Effector memory CD4-positive, alpha-beta T cell (primary cell): ENCODE measurements at places on chromosomes 3 and 15.

GRCh38 chr3:156511987-156512677, 42.8 kb downstream of the SSR3 start:
- DNase-seq, result no peak

- DNase-seq, result no peak
These were observed 377.5 kb downstream of the EDEM1 start for GRCh38 chr3:5565026-5565425.

DNA sequence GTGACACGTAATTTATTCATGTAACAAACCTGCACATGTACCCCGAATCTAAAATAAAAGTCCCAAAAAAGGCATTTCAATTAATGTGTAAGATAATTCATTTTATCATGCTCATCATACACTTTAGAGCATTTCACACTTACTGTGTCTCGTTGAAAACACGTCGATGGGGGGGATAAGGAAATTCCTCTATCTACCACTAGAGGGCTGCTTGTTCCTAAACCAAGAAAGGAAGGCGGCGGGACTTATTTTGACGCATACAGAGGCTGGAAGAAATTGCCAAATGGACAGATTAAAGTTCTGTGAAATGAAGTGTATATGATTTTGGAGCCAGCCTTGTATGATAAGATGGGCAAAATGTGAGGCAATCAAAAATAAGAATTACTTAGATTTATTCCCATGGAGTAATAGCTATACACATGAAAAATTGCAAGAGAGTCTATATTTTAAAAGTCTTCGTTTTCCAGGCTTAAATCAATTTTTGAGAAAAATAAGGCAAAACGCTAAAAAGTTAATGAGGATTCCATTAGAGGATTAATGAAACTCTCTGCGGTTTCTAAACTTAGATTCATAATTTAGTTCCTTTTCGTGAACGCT, 346.8 kb downstream of the CNTN3 start:
- DNase-seq, result no peak

DNA sequence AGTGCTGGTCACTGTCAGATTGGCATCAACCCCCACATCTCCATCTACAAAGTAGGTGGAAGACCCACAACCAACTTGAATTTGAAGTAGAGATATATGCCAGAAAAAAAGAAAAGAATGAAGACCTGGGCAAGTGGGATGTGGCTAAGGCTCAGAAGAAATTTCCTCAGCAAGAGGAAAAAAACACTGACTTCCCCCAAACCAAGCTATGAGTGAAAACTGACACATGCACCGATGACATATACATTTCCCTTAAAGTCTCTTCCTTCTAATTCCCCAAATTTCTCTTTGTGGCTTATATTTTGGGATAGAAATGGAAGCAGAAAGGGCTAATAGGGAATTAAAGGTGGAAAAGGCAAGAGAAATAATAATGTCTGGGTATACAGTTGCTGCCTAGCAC, 59.0 kb downstream of the CYP19A1 start:
- no peak for DNase-seq

DNA sequence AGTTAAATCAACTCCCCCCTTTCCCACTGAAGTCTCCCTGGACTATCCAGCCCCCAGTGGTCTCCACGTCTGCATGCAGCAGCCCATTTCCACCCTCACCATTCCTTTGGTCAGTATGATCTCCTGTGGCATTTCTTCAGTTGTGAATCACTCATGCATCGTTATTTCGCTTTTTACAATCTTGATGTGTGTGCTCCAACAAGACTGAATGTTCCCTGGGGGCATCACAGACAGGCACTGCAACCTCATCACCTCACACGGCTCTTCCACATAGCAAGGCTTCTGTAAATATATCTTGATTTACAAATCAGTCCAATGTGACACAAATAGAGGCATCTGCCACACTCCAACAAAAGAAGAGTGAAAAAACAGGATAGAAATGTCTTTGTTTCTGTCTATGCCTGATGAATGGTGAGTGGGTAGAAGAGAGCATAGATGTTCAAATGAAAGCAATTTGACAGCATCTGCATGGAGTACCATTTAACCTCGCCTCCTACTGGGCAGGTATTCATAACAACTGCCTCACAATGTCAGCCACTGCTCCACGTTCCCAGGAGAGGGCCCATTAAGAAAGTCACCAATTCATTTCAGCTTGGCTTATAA, 5.2 kb downstream of the HEG1 start:
- no peak for DNase-seq

GRCh38 chr3:129611812-129612533, 5.5 kb upstream of the PLXND1 start:
- DNase-seq, result no peak

DNA sequence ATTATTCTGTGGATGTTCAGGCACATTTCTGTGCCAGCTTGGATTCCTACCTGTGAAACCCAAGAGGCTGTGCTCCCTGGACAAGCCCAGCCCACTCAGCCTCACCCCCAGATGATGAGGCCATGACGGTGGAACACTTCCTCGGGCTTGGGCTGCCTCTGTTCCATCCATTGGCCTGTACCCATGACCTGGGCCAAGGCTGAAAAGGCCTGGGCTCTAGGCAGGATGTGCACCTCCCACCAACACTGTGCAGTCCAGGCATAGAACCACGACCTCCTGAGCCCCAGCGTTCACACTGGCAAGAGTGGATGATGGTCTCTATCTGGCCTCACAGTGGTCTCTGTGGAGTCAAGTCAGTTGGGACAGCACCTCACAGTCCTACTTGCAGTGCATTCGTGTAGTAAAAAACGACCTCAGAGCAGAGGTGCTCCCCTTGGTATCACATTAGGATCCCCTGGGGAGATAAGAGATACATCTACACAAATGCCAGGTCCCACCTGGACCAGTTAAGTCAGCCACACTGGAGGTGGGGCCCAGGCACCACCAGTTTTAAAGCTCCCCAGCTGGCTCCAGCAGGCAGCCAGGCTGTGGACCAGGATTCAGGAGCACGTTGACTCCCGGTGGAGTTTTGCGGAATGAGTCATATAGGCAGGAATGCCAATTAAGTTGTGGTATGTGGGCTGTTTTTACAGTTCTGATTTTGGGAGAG, 39.0 kb upstream of the IGF1R start:
- no peak for DNase-seq

DNA sequence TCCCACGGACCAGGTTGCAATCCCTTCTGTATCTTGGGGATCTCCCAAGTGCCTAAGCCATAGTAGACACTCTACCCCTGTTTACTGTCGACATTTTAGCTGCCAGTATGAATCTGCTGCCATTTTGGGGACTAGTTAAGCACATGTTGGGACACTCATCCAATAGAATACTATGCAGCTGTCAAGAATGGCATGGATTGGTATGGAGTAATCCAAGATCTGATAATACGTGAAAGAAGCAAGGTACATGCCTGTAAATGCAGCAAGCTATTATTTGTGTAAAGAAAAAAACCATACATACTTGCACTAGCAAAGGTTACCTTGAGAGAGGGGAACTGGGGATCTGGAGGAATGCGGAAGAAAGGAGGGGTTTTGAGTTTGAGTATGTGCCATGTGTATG, 129.3 kb downstream of the SMAD6 start:
- DNase-seq, result no peak

DNA sequence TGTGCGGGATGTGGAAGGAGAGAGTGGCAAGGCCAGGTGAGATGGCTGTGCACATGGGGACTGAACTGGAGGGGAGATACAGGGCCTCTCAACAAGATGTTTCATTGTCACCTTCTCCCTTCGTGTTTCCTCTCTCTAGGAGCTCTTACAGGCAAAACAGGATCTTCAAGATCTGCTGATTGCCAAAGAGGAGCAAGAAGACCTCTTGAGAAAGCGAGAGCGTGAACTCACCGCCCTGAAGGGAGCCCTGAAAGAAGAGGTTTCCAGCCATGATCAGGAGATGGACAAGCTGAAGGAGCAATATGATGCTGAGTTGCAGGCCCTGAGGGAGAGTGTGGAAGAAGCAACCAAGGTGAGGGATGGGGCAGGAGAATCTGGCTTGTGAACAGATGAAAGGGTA, 85.2 kb downstream of the CGNL1 start:
- no peak for DNase-seq

DNA sequence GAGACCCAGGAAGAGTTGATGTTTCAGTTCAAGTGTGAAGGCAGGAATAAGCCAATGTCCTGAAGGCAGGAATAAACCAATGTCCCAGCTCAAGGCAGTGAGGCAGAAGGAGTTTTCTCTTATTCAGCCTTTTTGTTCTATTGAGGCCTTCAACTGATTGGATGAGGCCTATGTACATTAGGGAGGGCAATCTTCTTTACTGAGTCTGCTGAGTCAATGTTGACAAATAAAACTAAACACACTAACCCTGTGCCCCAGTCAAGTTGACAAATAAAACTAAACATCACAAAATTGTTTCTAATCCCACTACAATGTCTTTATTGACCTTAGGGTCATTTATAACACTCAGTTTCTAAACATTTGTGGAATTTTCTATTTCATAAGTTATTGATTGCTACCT, 100.0 kb downstream of the CACNA2D3 start:
- no peak for DNase-seq

DNA sequence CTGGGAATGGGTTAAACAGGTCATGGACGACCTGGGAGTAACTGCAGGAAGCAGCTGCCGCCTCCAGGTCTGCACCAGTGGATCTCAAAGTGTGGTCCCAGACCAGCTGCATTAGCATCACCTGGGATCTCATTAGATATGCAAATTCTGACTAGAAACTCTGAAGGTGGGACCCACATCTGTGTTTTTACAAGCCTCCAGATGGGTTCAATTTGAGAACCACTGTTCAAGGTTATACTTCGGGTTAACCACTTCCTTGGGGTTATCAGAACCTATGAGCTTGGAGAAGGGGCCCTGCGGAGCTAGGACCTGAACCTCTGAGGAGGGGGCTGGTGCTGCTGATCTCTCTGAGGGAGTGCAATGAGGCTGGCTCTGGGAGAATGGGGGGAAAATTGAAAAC, 324.8 kb upstream of the CTDSPL start:
- no peak for DNase-seq

DNA sequence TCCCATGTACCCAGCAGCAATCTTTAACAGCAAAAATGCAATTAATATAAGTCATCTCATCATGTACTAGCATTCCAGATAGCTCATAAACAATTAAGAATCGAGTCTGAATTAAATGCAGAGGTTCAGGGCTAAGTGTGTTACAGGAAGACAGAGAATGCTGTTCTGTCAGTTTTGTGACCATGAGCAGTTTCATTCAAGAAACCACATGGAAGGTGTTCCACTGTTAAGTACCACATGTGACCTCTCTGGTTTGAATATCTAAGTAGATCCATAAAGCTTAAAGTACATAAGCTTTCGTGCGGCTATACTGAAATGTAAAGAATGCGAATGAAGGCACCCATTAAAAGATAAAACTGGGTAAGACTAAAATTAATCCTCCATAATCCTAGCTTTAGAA, 272.3 kb downstream of the IL5RA start:
- no peak for DNase-seq

DNA sequence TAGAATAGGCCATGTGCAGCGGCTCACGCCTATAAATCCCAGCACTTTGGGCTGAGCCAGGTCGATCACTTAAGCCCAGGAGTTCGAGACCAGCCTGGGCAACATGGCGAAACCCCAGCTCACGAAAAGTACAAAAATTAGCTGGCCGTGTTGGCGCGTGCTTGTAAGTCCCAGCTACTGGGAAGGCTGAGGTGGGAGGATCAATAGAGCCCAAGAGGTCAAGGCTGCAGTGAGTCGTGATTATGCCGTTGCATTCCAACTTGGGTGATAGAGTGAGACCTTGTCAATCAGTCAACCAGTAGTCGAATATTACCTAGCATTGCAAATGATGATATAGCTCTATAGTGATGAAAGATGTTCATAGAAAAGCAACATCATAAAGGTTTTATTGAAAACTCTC, 51.9 kb downstream of the USP8 start:
- DNase-seq, result no peak

GRCh38 chr15:51603002-51603401, 19.6 kb downstream of the DMXL2 start:
- no peak for DNase-seq

DNA sequence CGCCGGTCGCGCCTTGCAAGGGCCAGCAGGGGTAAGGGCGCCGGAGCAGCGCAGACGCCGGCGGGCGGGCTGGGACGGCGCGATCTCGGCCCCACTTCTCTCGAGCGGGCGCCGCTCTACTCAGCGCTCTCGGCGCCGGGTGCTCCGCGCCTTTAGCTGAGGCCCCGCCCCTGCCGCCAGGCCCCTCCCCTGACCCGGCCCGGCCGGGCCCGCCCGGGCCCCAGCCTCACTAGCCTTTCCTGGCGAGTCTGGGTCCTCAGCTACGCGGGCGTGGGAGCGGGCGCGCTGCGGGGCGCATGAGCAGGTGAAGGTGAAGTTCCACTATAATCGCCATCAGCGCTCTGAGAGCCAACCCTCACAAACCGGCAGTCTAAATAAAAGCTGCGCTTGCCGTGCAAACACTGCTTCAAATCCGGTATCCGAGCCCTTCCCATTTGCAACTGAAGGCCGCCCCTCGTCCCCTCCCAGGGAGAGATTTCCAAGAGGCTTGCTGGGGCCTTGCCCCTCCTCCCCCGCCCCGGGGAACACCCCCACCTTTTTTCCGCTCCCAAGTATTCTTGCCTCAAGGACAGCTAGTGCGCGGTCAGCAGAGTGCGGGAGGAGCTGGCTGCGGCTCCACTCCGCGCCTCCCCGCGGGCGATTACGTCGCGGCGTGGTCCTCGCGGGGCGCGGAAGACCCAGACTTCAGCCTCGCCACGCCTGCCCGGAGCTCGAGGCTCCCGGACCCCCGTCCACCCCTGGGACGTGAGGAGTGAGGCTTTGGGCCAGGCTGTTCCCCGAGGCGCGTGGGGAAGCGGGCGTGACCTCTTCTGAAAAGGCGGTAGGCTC, at the start of gene RPP25:
Gene RPP25, minus strand, starts transcription at position 125 of the 828 bp plus-strand sequence. CDS start 189 bp downstream, outside the sequence.
- DNase-seq, result peak; percentile 44

DNA sequence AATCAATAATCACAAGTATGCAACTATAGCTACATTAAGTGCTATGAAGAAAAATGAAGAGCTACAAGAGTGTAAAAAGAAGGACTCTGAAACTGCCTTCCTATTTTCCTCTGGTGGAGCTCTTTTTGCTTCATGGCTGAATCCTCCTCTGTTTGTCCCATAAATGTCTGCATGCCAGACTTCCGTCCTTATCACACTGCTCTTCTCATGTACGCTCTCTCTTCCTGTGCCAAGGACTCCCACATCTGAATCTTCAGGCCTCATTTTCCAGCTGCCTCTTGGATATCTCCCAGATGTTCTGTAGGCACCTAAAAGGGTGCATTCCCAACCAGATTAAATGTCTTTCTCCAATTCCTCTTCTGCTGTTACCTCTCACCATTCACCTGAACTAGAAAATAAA, 123.7 kb downstream of the MECOM start:
- DNase-seq, result no peak

GRCh38 chr3:116186049-116186448, 259.2 kb downstream of the LSAMP start:
- no peak for DNase-seq

GRCh38 chr15:52749258-52749657, 40.9 kb downstream of the ONECUT1 start:
- no peak for DNase-seq
